ENCODE measurements at places on chromosomes 12 and 14.

DNA sequence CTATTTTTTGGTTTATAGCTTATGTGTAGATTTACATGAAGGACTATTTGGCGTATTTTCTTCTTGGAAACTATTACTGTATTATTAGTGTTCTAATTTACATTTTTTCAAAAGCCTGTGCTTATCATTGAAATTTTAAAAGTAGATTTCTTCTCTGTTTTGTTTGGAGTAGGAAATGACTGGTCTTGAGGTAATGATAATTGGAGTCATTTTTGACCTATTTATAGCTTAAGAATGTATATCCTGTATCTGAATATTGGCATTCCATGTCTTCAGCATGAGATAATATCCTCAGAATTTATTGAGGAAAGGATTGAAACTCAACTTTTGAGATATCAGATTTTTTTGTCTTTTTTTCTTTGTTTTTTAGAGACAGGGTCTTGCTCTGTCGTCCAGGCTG, 193.4 kb downstream of the ERC1 start:
- DNase-seq: peak; percentile 87

GRCh38 chr14:74956027-74956279, 556 bp upstream of the PGF start:
- no peak for DNase-seq

GRCh38 chr12:128178966-128179365, 88.0 kb upstream of the TMEM132C start:
- DNase-seq: no peak

- DNase-seq: no peak
Observed at GRCh38 chr14:45267071-45267470, 14.1 kb upstream of the MIS18BP1 start.

DNA sequence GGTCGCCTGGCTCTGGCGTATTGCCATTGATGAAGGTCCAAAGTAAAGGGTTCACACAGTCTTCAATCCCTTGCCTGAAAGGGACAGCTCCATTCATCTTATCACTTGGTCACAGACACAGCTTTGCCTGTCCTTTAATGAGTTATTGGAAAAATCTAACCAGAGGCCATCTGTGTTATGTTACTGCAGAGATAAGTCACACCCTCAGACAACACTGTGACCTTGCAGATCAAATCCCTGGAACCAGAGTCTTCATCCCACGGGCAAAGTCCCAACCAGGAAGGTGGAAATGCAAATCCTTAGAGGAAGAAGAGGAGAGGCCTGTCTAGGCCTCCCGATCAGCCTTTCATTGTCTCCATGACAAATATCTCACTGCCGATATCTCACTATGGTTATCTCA, 68.3 kb upstream of the SCN8A start:
- no peak for DNase-seq

- DNase-seq: no peak
Observed at GRCh38 chr12:32828552-32828951, 68.0 kb downstream of the PKP2 start.

DNA sequence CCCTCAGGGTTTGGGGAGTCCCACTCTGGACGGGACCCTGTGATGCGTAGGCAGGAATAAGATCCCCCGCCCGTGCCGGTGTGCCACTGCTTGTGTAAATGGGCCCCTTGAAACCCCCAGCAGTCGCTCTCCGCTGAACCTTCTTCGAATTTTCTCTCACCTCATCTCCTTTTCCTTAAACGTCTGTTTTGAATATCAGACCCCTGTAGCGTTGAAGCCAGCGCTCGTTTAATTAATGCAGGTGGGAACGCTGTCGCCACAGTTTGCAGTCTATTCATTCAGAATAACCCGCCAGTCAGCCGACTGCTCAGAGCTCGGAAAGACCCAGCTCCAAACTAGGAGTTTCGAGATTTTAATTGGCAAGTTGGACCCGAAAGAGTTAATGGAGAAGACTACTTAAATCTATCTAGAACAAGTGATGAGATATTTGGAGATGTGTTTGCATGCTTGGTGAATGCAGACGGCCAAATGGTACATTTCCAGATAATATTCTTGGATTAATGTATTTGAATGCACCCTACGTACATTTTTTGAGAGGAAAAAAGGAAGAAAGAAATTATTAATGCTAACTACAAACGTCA, 739 bp upstream of the PPP2R5E start:
- no peak for DNase-seq

- no peak for DNase-seq
Observed at GRCh38 chr12:104784592-104784991, 173.5 kb downstream of the SLC41A2 start.

- DNase-seq: no peak
Observed at GRCh38 chr14:92890830-92891588, 31.9 kb upstream of the CHGA start.

DNA sequence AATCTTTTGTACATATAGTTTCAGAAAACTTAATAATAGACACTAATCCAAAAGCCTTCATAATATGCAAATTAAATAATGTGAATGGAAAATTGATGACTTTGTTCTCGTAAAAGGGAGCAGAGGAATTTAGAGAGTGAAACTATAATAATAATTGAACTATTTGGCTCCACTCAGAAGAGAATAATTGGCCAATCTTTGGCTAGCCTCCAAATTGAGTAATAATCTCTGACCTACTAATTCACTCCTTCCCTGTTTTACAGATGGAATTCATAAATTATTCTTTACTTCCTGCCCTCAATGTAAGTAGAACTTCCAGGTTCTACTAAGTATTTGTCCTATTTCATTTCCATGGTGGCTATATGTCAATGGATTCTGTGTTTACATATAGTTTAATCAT, 15.8 kb downstream of the TRIM9 start:
- DNase-seq: no peak

GRCh38 chr14:78595797-78596196, 425.6 kb downstream of the NRXN3 start:
- DNase-seq: peak; percentile 18

All from ELR (cell line).